ENCODE measurements at places on chromosomes 3 and 15.

- no peak for DNase-seq
These were observed 389.0 kb upstream of the C2CD4B start for GRCh38 chr15:62553911-62554563.

DNA sequence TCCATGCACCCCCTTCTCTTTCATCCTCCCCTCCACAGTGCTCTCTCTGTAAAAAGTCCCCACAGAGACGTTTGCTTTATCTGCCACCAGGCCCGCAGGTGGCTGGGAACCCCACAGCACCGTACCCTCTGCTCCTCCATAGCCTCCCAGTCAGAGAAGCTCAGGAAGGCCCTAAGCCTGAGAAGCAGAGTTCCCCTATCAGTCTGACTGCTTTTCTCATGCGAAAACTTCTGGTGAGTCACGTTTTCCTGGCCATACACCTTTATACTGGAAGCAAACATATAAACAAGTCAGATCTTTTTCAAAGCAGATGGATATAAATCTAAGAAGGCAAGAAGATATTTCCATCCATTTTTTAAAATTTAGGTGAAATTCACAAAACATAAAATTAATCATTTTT is 51.5 kb upstream of the MEF2A start:
- DNase-seq, result no peak

DNA sequence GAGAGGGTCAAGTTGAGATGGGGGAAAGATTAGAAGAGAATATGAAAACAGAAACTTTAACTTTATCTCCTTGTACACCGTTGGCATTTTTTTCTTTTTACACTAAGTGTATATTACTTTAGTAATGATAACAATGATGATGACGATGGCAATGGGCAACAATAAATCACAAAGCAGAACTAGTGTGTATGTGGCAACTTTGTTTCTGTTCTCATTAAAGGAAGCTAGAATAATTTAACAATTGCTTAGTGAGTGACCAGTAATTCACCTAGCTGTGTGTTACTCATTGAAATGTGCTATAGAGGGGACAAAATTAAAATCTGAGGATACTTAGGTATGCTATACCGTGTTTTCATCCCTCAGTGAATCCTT is 318.5 kb upstream of the TBL1XR1 start:
- no peak for DNase-seq

GRCh38 chr15:83318861-83319415 is 34.5 kb upstream of the BNC1 start:
- DNase-seq, result no peak

GRCh38 chr3:62885136-62885535 is 9.9 kb upstream of the CADPS start:
- no peak for DNase-seq

GRCh38 chr3:69352305-69353087 is 33.4 kb downstream of the FRMD4B start:
- no peak for DNase-seq

DNA sequence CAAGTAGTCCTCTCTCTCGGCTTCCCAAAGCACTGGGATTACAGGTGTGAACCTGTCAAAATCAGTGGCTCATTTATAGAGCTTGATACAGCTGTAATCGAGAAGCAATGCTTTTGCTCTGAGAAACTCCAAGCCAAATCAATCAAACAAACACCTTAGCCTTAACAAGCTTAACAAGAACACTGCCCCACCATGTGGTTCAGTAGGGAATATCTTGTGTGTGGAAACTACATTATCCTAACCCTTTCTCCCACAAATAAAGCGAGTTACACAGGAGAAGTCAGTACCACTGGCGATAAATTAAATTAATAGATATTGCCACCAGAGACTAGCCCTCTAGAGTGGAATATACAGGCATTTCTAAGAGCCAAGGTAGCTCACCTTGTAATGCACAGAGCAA is 13.9 kb downstream of the CDAN1 start:
- DNase-seq, result no peak

DNA sequence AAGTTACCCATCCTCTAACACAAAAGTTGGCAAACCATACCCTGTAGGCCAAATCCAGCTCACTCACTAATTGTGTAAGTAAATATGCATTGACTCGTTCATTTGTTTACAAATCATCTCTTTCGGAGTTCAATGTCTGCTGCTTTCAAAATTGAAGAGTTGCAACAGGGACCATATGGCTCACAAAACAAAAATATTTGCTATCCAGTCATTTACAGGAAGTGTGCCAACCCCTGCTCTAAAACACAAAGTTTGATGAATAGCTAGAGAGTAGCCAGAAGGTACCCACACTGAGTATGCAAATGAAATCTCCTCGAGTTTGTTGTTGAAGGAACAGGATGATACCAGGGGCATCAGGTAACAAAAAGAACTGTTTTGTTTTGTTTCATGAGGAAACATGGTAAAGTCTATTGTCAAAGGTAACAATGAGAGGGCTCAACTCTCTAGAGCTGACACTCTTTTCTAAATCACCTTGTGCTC is 236.2 kb upstream of the THBS1 start:
- no peak for DNase-seq

DNA sequence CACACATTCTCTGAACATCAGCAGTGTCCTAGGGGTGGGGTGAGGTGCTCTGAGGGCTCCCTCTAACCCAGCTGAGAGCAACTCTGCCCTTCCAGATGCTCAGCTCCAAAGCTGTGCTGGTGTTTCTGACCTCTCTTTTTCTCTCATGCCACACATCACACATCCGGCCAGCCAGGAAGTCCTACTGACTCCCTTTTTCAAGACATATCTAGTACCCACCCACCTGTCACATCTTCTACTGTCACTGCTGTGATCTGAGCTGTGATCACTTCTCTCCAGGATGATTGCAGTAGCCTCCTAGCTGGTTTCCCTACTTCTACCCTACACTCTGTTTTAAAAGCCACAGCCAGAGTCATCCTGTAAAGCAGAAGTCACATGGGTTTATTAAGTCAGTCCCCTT is 30.2 kb upstream of the MASP1 start:
- DNase-seq, result peak; percentile 6

DNA sequence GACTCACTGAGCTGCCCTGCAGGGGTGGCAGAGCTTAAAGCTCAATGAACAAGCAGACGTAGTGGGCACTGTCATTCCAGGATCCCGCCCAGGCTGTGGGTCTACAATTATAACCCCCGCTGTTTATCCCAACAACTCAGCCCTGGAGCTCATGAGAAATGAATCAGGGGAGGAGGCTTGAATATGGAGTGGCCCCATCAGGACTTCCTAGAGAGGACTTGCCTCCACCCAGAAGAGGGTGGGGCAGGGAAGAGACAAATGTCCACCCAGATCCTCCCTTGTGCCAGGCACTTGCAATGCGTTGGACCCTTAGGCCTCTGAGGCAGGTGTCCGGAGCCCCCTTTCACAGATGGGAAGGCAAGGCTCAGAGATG is 33.0 kb downstream of the SLC6A20 start:
- no peak for DNase-seq

DNA sequence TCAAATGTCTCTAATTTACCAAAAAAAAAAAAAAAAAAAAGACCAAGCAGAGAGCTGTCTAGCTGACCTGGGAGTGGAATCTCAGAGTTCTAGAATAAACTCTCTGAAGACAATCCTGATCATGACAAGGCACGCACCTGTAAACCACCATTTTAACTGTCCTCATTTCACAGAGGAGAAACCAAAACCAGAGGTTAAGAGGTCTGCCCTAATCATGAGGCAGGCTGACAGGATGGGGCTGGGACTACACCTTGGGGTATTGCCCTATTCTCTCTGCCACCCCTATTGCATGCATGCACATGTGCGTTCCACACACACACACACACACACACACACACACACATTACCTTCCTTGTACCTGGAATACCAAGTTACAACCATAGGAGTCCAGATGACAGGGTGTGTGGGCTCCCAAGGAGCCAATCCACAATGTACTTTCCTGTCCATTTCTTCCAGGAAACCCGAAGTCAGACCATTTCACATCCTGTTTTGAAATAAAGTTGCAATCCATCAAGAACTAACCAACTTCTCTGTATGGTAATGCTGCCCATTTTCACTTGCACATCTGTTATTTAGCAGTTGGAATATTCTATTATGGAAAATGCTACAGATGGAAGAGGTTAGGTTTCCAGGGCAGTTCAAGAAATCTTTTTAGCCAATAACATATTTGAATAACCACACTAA is 34.6 kb downstream of the HSPBAP1 start:
- no peak for DNase-seq

GRCh38 chr3:131477813-131478212 is 25.0 kb downstream of the MRPL3 start:
- no peak for DNase-seq

DNA sequence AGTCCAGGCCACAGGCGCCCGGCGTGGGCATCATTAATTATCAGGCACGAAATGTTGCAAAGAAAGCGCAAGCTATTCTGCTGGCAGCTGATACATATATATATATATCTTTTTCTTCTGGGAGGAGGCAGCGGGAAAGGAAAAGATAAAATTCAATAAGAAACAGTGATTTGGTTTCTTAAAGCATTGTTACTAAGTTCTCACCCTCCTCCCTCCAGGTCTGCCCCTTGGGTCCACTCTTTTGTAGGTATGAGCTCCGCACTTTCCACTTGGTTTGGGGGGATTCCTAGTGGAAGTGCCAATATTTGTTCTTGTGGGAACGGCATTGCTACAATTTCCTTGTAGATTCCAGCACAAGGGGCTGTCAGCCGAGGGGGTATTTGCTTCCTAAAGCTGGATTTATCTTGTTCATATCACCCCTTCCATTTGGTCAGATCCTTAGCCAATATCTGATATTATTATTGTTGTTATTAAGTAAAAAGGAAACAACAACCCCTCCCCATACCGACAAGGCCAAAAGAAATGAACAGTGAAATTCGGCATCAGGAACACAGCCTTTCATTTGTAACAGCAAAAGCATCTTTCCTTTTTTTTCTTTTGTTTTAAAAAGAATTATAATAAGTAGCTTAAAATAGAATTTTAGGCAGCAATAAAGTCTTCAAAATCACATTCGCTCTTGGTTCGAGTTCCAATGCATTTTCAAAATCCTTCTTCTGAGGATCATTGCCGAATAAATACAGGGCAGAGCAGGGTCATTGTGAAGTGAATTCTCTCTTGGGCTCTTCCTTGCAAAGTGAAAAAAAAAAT is 15.6 kb downstream of the ZIC1 start:
- no peak for DNase-seq

DNA sequence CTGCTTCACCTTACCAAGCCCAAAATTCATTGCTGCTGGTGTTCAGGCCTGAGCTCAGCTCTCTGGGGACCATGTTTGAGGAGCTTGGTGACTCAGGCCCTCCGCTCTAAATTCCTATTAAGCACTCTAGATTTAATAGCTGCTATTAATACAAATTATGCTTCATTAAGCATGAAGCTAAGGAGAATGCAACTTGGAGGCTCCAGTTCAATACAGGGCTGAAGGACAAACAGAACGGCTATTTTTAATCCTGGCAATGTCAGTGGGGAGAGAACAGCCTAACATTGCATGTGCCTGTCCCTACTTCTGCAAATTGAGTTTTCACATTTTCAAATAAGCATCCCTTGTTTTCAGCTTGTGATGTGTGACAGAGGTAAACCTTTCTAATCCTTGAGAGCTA is 80.1 kb upstream of the TRIM42 start:
- DNase-seq, result no peak

Data from large intestine (tissue), 12 donors.